ENCODE measurements at places on chromosomes 4 and X. TPM values are rescaled to one million over a fixed set of nuclear protein-coding genes. Genes with fewer than 3 reads are reported as not detected.

- DNase-seq, result no peak
Observed at GRCh38 chr4:19992471-19993093, 259.1 kb upstream of the SLIT2 start.

DNA sequence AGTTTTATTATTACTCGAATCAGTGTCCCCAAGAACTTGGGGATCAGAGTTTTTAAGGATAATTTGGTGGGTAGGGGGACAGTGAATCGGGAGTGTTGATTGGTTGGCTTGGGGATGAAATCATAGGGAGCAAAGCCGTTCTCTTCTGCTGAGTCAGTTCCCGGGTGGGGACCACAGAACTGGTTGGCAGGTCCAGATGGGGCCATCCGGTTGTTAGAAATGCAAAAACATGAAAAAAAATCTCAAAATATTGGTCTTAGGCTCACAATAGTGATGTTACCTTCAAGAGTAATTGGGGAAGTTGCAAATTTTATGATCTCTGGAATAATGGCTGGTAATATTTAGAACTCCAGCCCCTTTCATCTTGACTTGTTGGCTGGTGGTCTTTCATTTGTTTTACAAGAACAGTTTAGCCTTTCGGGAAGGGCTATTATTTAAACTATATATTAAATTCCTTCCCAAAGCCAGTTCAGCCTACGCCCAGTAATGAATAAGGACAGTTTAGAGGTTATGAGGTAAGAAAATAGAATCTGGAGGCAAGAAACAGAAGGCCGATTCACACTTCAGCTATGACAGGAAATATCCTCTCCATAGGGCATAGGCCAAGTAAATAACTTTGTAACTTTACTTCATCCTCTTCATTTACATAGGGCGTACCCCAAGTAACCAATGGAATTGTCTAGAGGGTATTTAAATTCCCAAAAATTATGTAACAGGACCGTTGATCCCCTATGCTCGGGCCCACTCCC lies 164.1 kb upstream of the STS start:
- no peak for DNase-seq

GRCh38 chr4:106140601-106141000 lies 175.4 kb downstream of the TBCK start:
- DNase-seq, result no peak

DNA sequence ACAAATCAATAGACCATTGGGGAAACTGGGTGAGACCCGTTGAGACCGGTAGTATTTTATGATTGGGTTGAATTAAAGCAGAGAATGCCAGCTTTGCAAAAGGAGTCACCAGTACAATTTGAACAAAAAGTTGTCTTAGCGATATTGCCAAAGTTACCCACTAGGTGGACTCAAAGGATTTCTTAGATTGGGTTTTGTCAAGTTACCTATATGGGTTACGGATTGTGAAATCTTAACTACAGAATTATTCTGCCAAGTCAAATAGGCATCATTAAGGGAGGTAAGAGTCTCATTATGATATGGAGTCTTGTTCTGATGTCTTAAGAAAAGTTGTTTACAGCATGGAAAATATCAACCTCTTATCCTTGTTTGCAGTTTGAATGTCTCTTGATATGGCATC lies 15.0 kb upstream of the CT47A1 start:
- DNase-seq, result no peak

DNA sequence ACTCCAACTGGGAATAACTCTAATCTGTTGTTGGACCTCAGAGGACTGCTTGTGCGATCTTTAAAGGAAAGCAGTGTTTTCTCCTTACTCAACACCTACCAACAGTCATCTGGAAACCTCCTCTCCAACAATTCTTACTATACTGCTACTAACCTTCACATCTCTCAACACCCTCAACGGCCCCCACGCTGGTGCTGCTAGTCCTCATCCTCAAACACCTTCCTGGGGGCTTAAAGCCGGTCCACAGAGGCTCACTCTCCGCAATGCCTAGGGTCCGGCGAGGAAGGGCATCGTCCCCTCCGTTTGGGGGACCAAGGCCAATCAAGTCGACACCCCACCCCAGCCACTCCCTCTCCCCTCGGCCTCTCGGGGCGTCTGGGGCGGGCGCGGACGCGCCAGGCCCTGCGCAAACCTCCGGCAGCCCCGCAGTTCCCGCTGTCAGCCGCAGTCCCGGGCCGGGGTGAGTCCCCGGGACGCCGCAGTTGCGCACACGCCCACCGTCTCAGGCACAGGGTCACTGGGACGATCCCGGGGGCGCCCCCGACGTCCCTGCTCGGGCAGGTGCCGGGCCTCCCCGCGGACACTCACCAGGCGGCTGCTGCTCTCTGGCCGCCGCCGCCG lies 418 bp downstream of the TAB3 start:
- DNase-seq, result peak; percentile 7

DNA sequence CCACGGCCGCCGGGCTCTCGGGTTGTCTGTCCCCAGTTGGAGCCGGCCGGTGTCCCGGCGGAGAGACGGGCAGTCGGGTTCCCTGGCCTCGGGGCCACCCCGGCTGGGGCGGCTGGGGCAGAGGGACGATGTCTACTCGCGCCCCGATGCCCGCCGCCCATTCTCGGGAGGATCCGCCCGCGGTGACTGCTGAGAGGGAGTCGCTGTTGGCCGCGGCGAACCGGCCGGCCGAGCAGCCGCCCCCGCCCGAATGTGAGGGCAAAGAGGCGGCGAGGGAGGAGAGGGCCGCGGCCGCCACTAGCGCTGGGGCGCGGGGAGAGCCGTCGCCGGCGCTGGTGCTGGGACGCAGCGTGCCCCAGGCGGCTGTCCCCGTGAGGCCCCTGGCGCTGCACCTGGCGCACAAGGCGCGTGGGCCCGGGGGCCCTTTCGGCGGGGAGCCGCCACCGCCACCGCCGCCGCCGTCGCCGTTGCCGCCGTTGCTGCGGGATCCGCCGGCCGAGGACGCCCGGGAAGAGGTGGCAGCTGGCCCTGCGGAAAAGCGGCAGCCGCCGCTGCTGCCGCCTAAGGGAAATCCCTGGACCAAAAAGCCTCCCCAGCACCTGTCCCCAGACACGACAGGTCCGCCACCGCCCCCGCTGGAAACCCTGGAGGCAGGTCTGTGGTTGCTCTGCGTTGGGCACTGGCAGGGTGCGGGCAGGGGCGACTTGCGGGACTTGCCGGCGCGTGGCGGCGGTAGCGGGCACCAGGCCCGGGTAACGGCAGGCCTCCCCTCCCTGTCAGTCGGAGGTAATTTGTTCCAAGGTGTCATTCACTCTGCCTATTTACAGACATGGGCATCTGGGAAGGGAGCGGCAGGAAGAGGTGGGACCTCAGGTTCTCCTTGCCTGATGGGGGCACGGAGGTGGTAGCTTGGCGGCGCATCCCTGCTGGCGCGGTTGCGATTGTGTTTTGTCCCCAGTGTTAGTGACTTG lies 739 bp downstream of the LARP1B start:
- DNase-seq, result peak; percentile 55

DNA sequence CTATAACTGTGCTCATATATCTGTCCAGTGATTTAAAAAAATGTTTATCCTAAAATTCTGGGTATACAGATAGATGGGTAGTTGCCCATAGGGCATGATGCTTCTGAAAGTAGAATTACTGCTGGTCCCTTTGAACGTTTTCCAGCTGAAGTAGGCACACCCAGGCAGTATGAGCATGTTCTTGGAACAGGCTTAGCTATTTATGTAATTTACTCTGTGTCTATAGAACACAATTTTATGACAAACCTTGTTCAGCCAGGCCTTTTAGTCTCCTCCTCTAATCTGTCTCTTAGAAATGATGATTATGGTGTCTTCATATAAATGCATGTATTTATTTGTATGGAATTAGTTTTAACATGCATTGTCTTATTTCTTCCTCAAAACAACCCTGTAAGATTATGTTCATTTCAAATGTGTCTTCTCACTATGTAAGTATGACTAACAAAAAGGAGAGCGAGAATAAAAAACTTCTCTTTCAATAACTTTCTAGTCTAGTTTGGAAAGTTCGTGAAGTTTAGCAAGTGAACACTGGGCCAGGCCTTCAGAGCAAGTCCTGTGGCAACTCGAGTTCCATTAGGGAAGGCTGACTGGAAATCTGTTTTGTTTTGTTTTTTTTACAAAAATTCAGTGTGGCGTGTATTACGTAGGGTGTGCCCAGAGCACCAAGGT lies 142.0 kb downstream of the AFF1 start:
- no peak for DNase-seq

- DNase-seq, result no peak
Observed at GRCh38 chr4:1365271-1366178, 18.5 kb downstream of the UVSSA start.

DNA sequence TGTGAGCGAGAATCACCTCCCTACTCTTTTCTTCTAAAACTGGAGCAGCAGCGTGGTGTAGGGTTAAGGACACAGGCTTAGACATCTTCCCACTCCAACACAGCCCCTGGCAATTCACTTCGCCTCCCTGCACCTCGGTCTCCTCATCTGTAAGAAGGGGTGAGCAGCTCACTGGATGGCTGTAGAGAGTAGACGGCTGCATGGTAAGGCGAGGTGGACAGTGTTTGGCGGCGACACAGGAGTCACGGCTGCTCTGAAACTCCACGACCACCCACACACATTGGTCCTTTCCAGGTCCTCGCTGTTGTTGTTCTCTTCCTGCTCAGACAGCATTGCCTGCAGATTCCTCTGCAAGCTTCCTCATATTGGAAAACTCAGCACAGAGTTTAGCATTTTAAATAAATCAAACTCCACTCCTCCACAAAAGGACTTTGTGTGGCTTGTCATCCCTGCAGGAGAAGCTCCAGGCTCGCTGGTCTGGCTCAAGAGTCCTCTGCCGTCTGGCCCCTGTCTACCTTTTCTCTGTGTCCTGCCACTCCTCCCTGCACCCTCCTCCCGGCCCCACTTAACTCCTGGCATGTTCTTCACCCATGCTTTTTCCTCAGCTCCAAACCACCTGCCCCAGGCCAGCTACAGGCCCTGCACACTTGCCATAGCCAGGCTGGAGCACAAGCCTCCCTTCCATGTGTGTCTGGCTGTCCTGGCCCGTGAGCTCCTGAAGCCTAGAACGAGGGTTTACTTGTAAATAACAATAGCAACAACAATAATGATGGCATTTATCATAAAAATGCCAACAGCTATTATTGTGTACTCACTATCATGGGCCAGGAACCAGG lies 41.3 kb upstream of the CRMP1 start:
- DNase-seq, result no peak

DNA sequence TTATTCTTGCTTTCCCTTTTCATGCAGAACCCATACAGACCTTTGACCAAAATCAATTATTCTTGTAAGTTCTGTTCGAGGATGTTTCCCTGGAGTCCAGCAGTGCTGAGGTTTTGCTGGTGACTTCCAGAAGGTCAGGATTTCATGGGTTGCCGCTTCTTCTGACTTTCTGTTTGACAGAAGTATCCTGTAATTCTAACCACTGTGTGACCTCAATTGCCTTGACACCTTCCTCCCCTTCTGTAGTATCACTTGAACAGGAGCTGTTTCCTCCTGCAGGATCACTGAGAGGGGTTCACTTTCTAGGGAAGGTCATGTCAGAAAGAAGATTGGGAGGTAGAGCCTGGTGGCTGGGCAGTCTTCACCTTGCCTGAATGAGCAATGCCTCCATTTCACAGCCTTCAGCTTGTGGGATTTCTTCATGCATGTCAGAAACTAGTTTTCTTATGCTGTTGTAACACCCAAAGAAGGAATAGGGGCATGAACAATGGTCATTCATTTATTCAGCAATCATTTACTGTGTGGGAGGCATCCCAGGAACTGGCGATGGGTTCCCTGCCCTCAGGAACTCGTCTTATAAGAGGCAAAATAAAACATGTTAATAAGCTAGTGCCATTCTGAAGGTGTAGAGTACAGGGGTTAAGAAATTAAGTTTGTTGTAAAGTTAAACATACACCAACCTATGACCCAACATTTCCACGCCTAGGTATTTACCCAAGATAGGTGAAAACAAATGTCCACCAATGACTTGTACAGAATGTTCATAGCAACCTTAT lies 205.9 kb downstream of the SOWAHB start:
- no peak for DNase-seq

DNA sequence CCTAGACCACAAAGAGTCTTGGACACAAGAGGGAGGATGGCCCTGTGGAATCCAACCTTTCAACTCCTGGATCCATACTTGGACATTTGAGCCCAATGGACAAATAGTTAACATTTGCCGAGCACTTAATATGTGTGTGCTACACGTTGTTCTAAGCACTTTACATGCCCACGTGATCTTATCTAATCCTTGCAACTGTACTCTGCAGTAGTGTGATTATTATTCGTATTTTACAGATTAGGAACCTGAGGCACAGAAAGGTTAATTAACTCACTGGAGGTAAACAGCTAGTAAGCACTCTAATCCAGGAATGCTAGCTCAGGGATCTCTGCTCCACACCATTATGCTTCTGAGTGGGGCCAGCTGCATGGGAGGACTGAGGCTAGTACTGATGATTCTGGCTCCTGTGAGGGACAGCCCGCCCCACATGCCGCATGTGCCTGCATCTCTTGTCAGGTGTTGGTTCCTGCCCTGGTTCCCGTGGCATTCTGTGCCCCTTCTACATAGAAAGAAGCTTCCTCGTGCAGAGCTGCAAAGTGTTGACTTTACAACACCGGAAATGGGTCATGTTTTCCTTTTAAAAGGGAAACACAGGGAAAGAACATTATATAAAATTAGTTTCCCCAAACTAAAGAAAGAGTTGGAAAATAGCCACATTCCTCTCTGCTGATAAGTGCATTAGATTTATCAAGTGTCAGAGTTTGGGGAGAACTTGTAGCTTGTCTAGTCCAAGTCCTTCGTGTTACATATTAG lies 34.8 kb downstream of the PLAC1 start:
- no peak for DNase-seq

DNA sequence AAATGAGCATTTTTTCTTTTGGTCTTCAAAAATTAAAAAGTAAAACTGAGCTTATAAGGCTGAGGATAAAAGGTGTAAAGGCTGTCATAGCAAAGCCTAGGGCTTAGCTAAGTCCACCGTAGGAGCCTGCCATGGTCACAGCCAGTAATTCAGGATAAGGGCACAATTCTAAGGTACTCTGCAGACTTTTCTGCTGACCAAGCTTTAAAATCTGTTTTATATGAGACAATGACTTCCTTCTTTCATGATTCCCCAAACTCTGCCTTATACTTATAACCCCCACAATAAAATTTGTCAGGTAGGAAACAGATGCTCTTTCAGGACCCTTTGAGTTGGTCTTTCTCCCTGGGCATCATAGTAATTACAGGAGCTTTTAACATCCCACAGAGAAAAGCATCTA lies 138.5 kb downstream of the COL4A6 start:
- no peak for DNase-seq

- no peak for DNase-seq
Observed at GRCh38 chrX:100264200-100264599, 145.9 kb downstream of the PCDH19 start.

- no peak for DNase-seq
Observed at GRCh38 chr4:88995874-88996273, 61.1 kb downstream of the FAM13A start.

STAP1 gene
- total RNA-seq, result 0.08 TPM

TEX13B gene
- total RNA-seq, result not detected

BGN gene
- total RNA-seq, result 0.16 TPM

FTSJ1 gene
- total RNA-seq, result 29.4 TPM

YY2 gene
- 3.4 TPM for total RNA-seq

GPC4 gene
- 7.9 TPM for total RNA-seq

DAPP1 gene
- 0.18 TPM for total RNA-seq

TRIM75 gene
- 0.87 TPM for total RNA-seq

AWAT2 gene
- total RNA-seq, result not detected

EPGN gene
- not detected for total RNA-seq

Data from SJCRH30 (cell line).